Activated CD8-positive, alpha-beta memory T cell treated with anti-CD3 and anti-CD28 coated beads for 1 hour (primary cell): ENCODE measurements at places on chromosomes 1 and 21.

DNA sequence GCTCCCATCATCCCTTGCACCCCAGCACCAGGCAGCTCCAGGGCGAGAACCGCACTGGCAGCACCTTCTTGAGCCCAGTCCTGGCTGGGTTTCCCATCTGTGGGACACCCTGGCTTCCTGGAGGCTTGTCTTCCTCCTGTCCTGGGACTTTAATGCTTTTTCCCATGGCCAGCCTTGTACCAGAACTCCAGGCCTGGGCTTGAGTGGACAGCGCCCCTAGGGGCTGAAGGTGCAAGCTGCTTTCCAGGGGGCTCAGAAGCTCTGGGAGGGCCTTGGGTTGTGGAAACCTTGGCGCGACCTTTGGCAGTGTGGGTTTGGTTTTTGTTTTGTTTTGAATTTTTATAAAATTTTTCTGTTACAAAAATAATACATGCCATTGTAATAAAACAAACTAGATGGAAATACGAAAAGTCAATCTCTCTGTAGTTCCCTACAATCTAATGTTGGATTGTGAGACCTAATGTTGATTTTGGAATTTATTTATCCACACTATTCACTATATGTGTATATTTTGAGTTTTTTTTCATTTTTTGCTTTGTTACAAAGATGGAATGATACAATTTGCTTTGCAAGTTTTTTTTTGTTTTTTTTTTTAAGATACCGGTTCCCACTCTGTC lies 33.8 kb upstream of the RPL11 start:
- DNase-seq, result peak; percentile 4

DNA sequence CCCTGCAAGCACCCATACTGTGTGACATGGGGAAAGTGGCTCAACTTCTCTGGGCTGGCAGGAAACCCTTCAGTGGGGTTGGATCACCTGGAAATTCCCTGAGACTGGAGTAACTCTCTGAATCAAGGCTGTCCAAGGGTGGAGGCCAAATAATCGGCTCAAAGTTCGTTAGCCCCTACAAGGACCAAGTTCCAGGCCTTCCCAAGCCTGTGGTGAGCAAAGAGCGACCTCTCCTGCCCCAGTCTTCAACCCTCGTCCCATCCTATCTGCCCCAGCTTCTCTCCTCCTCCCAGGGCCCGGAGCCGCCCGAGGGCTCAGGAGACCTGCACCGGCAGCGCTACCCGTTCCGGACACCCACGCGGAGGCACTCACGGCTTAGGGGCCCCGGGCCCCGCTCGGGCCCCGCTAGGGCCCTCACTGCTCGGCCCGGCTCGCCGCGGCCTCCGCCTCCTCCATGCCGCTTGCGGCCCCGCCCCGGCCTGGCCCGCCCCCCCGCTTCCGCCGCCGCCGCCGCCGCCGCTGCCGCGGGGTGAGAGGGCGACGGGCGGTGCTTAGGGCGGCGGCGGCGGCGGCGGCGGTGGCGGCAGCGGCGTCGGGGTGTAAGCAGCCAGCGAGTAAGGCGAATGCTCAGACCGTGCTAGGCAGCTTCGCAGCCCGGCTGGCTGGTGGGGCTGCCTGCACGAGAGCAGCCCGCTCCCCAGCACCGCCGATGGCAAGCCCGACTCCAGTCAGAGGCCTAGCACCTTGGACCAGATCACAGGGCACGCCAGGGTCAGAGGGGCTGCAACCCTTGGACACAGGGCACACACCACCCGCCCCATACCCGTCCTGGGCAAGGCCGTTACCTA lies at the start of gene POMGNT1:
Gene POMGNT1, minus strand, starts transcription at position 471 of the 848 bp plus-strand sequence. CDS start 613 bp downstream, outside the sequence.
- peak; percentile 64 for DNase-seq

- no peak for DNase-seq
These were observed 5.2 kb downstream of the FOXD3 start for GRCh38 chr1:63327417-63328054.

- DNase-seq, result no peak
These were observed 114.2 kb upstream of the IPO9 start for GRCh38 chr1:201714542-201715329.

- DNase-seq, result no peak
These were observed 27.5 kb downstream of the FRRS1 start for GRCh38 chr1:99738858-99739465.

DNA sequence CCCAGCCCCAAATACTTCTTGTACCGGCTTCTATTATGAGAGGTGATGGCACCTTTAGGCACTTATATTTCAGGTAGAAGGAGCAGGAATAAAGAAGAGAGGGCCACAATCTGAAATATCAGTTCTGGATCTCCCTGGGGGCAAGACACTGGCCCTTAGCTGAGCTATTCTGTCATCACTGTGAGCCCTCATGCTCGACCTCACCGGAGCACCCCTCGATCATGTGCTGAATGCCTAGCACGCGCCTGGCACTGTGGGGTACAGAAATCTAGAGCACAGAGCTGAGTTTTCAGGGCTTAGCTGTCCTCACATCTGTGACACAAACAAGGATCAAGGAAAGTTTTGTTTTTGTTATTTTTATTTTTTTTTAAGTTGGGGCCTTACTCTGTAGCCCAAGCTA lies 7.6 kb upstream of the MX1 start:
- no peak for DNase-seq

- DNase-seq, result peak; percentile 12
These were observed at the start of gene PTGER3 for GRCh38 chr1:71047635-71048607. TSS of gene PTGER3 (minus strand) at chr1:71047816. CDS start at chr1:71047577, 239 bp downstream.
